ENCODE measurements at places on chromosomes 2 and 18. TPM values are rescaled to one million over a fixed set of nuclear protein-coding genes. Genes with fewer than 3 reads are reported as not detected.

DNA sequence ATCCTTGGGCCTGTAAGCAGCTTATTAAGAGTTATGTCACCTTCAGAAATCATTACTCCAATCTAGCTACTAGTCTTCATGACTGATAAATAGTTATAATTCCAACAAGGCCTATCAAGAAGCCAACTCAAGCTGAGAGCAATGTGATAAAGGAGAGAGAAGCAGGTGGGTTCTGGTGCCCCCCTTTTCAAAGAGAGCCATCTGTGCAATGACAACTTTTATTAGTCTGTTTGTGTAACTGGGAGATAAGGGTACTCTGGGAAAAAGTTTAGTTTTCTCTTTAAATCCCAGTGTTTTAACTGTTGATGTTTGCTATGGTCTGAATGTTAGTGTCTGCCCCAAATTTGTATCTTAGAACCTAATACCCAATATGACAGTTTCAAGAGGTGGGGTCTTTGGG lies 60.6 kb downstream of the CCDC93 start:
- H3K4me3 ChIP-seq: no peak overlapping the region
- no peaks in the 10 kb centered on the region for H3K27me3 ChIP-seq
- H3K36me3 ChIP-seq: peaks cover 52% of the 10 kb centered on the region
- no peak for DNase-seq

DNA sequence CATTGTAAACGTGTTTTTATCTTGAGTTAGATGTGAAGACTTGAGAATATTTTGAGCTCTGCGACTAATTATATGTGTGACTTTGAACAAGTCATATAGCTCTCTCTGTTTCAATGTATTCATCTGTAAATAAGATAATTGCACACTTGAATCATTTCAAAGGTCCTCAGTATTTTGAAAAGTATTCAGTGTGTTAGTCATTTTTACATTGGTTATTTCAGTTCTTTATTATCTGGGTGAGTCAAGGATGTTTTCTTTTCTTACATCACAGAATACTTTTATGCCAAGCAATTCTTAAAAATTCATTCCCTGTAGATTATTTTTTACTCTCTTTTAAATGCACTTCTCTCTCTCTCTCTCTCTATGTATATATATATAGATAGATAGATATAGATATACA lies 1098.0 kb upstream of the ZEB2 start:
- no peak overlapping the region for H3K4me3 ChIP-seq
- peak overlapping the region; percentile 63 for H3K27ac ChIP-seq
- peaks cover 32% of the 10 kb centered on the region for H3K4me1 ChIP-seq
- DNase-seq: peak; percentile 66

DNA sequence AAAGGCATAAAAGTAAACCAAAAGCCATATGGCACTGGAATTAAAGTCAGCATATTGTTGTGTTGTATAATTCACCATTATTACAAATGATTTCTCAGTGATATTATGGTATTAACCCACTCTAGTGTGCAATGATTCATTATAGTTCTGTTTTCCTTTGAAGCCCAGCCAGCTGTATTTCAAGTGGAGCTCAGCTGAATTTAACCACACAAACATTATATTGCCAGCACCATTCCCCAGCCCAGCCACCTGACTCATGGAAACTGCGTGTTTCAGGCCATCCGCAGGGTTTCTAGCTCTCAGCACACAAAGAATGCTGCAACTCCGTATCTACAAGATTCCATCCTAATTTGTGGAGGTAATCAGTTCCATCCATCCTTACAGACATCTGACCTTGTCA lies 166.8 kb upstream of the CHAC2 start:
- no peak for DNase-seq
- H3K4me3 ChIP-seq: no peak overlapping the region
- no peaks in the 10 kb centered on the region for H3K27me3 ChIP-seq
- H3K36me3 ChIP-seq: no peaks in the 10 kb centered on the region

CENPA gene
- total RNA-seq: 42.4 TPM

ASB18 gene
- total RNA-seq: 0.15 TPM

DNA sequence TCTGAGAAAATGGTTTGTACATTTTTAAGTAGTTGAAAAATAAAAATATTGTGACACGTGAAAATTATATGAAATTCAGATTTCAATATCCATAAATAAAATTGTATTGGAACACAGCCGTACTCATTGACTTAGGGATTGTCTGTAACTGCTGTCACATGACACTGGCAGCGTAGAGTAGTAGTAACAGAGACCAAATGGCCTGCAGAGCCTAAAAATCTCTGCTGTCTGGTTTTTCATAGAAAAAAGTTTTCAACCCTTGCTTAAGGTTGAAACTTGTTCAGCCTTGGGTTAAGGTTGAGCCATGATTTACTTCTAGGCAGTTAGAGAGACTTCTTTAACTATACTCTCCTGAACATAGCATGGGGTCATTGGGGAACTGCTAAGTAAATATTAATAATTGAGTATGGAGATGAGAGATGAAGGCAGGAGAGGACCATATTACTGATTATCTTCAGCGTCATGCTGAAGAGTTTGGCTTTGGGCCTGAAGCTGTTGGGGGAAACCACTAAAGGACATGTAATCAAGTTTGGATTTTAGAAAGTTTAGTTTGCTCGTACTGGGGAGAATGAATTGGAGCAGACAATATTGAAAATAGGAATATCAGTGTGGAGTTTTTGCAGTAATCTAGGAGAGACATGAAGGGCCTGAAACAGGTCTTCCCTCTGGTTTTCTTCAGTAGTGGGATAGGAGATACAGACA lies 16.2 kb downstream of the EML4 start:
- no peak overlapping the region for H3K4me3 ChIP-seq
- no peaks in the 10 kb centered on the region for H3K27me3 ChIP-seq
- no peaks in the 10 kb centered on the region for H3K36me3 ChIP-seq

PFN4 gene
- total RNA-seq: 0.44 TPM
